ENCODE measurements at places on chromosomes 3 and 15. TPM values are rescaled to one million over a fixed set of nuclear protein-coding genes. Genes with fewer than 3 reads are reported as not detected.
A peak's percentile ranks its signal among the peaks of the same experiment; 100 is the strongest.

GRCh38 chr3:184880276-184881019 is 68.5 kb downstream of the VPS8 start:
- no peaks in the 10 kb centered on the region for H3K27me3 ChIP-seq
- peaks cover 27% of the 10 kb centered on the region for H3K36me3 ChIP-seq
- H3K4me3 ChIP-seq, result no peak overlapping the region
- DNase-seq, result no peak

DNA sequence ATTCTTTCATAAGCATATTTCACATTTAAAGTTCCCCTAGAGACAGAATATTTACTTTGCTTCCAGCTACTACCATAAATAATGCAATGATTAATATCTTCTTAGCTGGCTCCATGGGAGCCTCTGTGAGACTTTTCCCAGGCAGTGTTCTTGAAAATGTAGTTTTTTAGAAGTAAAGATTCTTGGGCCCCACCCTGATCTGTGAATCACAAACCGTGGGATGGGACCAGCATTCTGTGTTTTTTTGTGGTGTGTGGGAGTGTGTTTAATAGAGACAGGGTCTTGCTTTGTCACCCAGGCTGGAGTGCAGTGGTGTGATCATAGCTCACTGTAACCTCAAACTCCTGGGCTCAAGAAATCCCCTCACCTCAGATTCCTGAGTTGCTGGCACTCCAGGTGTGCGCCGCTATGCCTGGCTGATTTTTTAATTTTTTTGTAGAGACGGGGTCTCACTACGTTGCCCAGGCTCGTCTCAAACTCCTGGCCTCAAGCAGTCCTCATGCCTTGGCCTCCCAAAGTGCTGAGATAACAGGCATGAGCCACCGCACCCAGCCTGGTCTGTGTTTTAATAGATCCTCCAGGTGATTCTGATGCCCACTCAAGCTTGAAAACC is 83.0 kb downstream of the KLHL25 start:
- H3K36me3 ChIP-seq, result peaks cover 69% of the 10 kb centered on the region
- H3K4me3 ChIP-seq, result no peak overlapping the region
- no peaks in the 10 kb centered on the region for H3K27me3 ChIP-seq
- peaks cover 18% of the 10 kb centered on the region for H3K4me1 ChIP-seq

- H3K27ac ChIP-seq, result no peak overlapping the region
- no peak for DNase-seq
- no peaks in the 10 kb centered on the region for H3K4me1 ChIP-seq
- H3K4me3 ChIP-seq, result no peak overlapping the region
Measured at GRCh38 chr3:170751083-170751898, 118.7 kb downstream of the RPL22L1 start.

DNA sequence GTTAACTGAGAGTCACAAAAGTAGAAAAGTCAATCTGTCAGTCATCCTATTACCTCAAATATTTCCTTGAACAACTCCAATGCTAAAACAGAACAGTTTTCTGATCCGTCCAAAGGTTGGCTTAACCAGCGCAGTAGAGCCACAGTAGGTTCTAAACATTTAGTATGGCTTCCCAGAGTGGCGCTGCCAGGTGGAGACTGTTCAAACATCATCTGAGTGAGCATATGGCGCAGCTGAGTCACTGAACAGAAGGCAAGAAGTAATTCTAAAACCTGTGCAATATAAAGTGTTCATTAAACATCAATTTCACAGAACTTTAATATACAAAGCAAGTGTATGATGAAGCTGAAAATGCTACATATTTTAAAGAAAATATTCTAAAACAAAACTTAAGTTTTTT is 19.9 kb downstream of the CIP2A start:
- H3K36me3 ChIP-seq, result peaks cover 63% of the 10 kb centered on the region
- no peak for DNase-seq
- H3K4me3 ChIP-seq, result no peak overlapping the region

- no peaks in the 10 kb centered on the region for H3K4me1 ChIP-seq
- peaks cover 12% of the 10 kb centered on the region for H3K27me3 ChIP-seq
- H3K36me3 ChIP-seq, result no peaks in the 10 kb centered on the region
- no peak overlapping the region for H3K27ac ChIP-seq
Measured at GRCh38 chr15:95565016-95565600, 765.4 kb upstream of the NR2F2 start.

DNA sequence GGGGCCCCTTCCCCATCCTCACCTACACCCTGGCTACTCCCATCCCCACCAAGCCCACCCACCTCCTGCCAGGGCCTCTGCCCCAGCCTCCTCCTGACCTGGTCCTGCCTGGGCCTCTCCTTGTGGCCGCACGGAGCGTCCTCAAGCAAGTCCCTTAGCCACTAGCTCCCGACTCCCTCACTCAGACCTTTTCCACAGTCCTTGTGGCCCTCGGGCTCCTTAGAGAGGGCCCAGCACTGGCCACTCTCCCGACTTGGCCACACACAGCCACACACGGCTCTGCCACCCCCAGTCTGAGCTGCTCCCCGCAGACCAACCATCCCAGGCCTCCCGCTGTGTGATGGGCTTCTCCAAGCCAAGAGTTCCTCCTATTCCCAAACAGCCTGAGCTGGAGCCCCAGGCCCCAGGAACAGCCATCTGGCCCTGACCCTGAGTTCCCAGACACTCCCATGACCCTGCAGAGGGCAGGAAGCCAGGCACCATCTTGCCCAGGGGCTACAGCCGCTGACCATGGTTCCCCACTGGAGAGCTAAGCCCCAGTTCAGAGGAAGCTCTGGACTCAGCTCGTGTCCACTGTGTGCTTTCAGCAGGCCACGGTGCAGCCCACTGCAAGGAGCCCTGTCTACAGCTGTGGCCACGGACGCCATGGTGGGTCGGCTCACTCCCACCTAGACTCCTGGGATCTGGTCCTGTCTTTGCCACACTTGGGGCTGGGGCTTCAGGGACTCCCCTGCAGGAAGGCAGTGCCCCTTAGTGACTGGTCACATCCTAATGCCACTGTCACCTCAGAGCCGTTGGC is 7.0 kb upstream of the RAB43 start:
- no peak for DNase-seq
- peak overlapping the region; percentile 19 for H3K27ac ChIP-seq
- peaks cover 42% of the 10 kb centered on the region for H3K36me3 ChIP-seq
- H3K4me1 ChIP-seq, result peaks cover 14% of the 10 kb centered on the region

CYP1A1 gene
- 4.7 TPM for total RNA-seq
